ENCODE measurements at places on chromosomes 12 and 14. TPM values are rescaled to one million over a fixed set of nuclear protein-coding genes. Genes with fewer than 3 reads are reported as not detected.

Gene RNASE7
- total RNA-seq = not detected

Gene AMN
- not detected for total RNA-seq

Gene ZNF641
- total RNA-seq = 4.0 TPM

Gene GALNT6
- 0.13 TPM for total RNA-seq

Gene PHLDA1
- 191 TPM for total RNA-seq

Gene CISTR
- not detected for total RNA-seq

Gene ARMH4
- 1.1 TPM for total RNA-seq

Gene VEZT
- 26.2 TPM for total RNA-seq

Gene APEX1
- total RNA-seq = 213 TPM

Gene PIWIL1
- total RNA-seq = not detected

Gene MAP1LC3B2
- total RNA-seq = not detected

Gene AVPR1A
- not detected for total RNA-seq

Gene FOXG1
- not detected for total RNA-seq
